DMS 273 treated with DMSO at 0.1 percent for 48 hours (cell line): ENCODE measurements at places on chromosomes 4 and X.

GRCh38 chr4:146237092-146237491, 22.8 kb downstream of the REELD1 start:
- DNase-seq, result no peak

GRCh38 chr4:52836678-52837077, 25.4 kb upstream of the RASL11B start:
- no peak for DNase-seq

DNA sequence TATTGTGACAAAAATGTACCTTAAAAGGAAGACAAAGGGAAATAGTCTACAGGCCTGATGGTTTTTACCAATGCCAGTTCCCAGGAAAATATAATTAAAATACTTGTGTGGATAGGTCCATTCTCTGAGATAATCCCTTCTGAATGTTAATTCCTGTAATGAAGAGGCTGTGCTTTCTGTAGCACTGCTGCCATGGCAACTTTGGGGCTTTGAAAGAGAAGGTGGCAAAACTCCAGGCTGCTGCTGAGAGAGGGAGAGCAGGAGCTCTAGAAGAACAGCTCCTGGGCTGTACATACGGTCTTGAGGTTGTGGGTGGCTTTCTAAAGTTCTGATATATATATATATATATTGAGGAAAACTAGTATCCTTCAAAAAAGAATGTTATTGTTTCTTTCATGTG, 125.4 kb downstream of the PDLIM5 start:
- no peak for DNase-seq

- no peak for DNase-seq
Measured at GRCh38 chrX:118807151-118808017, 16.2 kb upstream of the ZCCHC12 start.

- DNase-seq, result no peak
Measured at GRCh38 chr4:39626261-39626660, 12.4 kb downstream of the SMIM14 start.

GRCh38 chr4:5003918-5004317, 15.3 kb downstream of the CYTL1 start:
- no peak for DNase-seq
